ENCODE measurements at places on chromosomes 6 and 20.

DNA sequence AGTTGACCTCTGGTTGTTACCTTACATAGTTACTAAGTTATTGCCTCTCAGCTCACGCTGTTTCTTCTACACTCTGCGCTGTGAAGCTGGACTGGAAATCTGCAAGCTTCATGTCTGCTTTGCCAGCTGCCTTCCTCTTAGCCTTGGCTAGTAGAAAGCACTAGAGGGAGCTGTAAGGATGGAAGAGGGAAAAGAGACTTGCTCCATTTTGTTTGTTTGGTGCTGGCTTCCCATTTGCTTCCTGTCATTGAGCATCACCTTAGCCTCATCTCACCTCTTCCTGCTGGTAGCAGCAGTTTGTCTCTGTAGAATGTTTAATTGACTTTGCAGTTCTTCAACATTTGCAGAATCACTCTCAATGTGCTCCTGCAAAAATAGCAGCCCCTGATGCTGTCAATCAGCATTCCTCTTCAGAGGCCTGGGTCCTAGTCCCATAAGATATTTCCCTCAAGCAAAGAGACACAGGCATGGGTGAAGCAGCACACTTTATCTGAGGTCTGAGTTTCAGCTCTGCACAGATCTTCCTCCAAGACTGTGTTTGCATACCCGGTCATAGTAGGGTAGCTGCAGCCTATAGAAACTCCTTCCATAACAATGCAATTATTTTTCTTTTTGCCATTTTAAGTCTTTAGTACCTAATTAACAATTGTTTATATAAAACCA is 302.2 kb upstream of the EPHA7 start:
- peak; percentile 43 for DNase-seq

GRCh38 chr6:124026694-124027093 is 223.0 kb downstream of the NKAIN2 start:
- DNase-seq, result no peak

DNA sequence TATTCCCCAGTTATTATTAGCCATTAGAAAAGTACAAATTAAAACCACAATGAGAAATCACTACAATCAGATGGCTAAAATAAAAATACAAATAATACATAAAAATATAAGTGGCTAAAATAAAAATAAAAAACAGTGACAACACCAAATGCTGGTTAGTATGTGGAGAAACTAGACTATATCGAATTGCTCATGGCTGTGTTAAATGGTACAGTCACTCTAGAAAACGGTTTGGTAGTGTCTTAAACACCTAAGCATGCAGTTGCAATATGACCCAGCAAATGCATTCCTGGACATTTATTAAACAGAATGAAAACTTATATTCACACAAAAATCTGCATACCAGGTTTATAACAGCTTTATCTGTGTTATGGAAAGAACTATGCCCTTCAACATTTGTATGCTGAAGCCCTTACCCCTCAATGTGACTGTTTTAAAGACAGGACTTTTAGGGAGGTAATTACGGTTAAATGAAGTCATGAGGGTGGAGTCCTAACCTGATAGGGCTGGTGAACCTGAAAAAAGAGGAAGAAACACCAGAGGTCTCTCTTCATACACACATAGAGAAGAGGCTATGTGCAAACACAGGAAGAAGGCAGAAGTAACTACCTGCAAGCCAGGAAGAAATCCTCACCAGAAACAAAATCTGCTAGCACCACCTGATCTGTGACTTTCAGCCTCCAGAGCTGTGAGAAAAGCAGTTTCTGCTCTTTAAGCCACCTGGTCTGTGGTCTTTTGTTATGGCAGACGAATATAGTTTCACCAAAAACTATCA is 84.9 kb downstream of the ASCC3 start:
- no peak for DNase-seq

DNA sequence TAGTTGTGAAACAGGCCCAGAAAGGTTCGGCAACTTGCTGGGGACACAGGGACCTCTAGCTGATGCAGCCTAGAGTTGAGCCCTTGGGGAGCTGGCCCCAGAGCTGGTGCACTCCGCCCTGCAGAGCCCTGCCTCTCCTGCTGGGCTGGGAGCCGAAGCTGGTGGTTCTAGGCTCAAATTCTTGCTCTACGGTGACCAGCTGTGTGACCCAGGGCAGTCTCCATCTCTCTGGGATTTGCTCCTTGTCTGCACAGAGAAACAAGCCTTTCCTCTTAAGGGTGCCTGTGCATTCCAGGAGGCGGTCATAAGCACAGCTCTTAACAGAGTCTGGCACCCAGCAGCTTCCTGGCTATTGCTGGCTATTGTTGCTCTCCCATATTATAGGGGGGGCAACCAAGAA is 47.4 kb downstream of the RBM38 start:
- no peak for DNase-seq

DNA sequence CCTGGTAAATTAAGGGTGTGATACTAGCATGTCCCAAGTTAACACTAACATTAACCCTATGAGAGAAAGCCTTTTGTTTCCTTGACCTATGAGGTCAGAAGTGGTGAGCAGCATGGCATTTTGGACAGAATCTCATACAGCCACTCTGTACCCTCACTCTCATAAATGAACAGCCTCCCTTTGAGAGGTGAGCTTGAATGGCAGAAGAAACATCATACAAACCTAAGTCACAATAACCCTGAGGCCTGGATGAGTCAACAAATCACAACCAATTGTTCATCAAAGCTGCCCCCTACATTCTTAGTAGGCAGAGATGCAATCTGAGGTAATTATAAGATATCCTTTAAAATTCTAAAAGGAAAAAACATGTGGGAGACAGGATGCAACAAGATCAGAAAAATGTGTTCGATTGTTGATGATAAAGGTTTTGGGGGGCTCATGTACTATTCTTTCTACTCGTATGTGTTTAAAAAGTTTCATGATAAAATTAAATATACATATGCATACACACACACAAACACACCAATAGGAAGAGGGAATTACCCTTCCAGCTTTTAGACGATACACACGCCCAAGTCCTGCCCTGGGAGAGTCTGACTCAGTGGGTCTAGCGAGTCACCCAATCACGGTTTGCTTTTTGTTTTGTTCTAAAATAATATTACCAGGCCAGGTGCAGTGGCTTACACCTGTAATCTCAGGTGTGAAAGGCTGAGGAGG is 117.3 kb downstream of the ARHGAP18 start:
- DNase-seq, result no peak

GRCh38 chr6:14770572-14770971 is 475.3 kb upstream of the JARID2 start:
- peak; percentile 88 for DNase-seq

DNA sequence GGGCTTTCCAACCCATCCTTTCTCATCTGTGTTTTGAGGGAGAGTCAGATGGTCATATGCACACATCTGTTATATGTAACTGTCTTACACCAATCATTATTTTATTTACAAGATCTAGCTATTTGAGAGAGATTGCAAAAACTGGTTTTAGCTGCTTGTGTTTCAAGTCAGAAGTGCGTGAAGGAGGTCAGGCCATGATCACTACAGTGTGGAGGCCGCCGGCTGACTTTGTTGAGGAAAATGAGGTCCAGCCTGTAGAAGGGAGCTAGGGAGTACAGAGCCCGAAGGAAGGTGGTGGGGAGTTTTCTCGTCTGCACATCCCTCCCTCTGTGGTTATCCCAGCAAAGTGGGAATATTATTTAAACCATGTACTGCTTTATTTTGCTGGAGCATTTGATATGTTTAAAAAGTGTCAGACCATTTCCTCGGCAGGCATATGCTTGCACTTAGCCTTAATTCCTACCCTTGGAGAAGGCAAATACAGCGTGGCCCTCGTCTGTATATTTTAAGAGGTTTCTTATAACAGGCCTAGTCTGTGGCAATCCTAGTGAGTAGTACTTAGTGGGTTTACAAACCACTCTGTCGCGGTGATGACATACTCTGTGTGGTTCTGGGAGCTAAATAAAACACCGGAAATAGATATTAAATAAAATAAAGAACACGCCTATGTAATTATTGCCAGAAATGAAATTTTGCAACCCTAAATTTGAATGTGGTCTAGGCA is 95.6 kb downstream of the UST start:
- DNase-seq, result no peak

DNA sequence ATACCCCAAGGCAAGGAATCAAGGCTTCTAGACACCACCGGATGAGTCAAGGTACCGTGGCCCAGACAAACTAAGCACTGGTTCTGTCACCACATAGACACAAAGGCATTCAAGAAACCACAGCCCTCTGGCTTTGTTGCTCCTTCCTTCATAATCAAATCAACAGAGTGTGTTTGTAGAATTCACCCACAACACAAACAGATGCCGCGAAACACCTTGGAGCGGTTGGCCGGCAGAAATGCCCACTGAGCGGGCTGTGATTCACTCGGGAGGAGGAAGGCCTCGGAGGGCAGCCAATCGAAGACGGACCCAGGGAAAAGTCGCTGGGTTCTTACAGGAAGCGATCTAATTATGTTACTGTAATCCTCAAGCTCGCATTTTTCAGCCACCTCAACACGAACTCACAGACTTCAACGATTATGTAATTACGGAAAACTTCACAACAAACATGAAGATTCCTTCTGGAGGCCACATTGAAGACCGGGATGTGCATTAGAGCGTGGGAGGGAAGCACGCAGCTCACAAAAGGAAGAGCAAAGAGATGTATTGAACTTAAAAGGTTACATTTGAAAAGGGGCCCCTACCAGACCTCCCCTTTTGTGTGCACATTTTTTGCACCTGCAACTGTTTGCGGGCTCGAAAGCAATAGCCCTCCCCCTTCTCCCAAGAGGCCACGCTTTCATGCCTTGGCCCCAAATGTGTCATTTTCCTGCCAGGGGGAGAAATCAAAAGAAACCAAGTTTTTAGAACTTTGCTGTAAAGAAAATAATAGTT is 184.7 kb upstream of the PREP start:
- peak; percentile 53 for DNase-seq

- DNase-seq, result no peak
Measured at GRCh38 chr6:34232901-34233300, 3.8 kb upstream of the HMGA1 start.

DNA sequence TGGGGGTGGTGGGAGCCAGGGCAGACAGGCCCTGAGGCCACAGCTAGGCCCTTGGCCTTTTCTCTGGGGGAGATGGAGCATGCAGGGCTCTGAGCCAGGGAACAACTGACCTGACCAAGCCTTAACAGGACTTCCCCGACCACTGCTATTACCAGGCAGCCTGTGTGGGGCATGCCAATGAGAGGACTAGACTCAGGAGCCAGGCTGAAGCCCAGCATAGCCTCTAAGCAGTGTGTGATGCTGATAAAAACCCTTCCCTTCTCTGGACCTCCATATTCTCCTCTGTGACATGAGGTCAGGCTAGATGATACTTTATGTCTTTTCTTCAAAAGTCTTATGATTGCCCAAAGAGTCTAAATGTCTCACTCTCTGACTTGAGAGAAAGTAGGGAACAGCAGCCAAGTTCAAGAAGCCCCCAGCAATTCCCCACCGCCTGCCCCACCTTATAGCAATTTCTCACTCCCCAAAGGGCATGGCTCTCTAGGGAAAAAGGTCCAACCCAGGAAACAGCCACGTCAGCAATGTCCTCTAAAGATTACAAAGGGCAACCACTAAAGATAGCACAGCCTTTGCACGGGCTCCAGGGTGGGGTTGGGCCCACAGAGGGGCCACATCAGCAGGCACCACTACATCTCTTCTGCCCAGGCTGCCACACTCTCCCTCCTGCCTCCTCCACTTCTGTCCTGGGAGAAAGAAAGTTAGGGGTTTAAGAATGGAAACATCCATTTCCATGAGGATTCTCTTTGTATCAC is 71.3 kb downstream of the TRERF1 start:
- DNase-seq, result no peak

GRCh38 chr6:41448256-41448655 is 97.9 kb upstream of the FOXP4 start:
- DNase-seq, result no peak

DNA sequence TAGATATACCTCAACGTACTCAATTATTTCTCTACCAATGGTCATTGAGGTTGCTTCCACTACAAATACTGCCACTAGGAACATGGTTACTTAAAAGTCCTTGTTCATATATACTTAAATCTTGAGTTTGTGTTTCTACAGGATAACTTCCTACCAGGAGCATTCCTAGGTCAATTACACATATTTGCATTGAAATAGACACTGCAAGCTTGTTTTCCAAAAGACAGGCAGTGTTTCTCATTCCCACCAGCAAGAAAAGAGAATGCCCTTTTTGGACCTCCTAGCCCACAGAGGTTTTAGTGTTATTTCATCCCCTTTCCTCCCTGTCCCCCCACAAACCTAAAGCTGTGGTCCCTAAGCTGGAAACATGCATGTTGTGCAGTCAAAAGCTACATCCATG is 177.3 kb downstream of the ID4 start:
- no peak for DNase-seq

GRCh38 chr6:3218266-3218665 is 9.2 kb downstream of the TUBB2B start:
- no peak for DNase-seq

DNA sequence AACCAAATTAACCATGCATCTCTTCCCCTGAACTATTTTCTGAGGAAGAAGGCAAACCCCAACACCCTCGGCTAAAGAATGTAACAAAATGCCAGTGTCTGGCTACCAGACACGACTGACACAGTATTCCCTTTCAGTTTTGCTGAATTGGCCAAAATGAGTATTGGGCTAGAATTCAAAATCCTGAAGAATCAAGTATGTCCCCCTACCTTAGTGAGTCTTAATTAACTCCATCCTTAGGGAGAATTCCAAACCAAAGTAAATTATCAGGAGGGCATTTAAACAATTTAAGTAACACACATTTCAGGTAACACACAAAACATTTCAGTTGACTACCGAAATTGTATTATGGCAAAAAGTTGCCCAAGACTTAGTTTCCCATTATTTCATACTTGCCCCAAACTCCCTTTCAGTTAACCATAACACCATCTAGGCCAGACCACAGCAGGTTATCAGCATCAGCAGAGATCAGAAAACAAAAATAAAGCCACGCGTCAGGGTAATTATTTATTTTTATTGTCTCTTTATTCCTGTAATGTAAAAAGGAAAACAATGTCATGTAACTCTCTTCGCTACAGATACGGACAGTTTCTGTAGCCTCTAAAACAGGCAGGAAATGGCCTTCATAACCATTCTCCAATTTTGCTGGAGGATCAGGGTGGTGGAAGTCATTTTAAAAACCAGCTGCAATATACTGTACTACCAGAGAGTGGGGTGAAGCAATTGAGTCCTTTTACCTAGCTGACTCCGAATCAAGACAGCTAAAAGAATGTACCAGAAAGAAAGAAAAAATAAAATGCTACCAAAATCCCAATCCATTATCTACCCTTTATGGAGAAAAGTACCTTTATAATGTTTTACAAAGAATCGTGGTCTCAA is 1.9 kb downstream of the SNX5 start:
- peak; percentile 25 for DNase-seq

DNA sequence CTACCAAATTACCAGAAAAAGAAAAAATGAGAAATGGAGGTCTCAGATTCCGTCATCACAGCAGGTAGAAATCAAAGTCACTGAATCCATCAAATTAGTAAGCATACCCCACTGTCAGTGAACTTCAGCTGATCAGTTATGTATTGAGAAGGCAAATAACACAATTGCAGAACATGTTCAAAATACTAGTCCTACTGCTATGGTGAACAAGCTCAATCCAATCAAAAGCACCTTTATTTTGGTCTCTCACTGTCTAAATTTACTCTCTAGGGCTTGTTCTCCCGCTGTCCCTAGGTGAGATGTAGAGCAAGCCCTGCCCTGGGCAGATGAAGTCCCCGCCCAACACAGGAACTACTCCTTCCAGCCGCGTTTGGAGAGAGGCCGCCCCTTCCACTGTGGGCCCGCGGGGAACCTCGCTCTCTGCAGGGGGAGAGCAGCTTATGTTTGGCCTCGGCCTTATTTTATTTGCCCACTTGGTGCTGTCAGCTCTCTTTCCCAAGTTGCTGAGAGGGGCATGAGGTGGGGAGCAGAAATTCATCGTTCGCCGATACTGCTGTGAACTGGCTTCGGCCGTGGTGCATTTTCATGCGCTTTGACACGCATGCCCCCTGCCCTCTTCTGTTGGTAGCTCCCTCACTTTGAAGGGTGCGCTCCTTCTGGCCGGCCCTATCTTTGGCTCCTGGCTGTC is 14.3 kb upstream of the MAP1LC3A start:
- no peak for DNase-seq
